Midbrain (tissue), 1 donor: ENCODE measurements at places on chromosomes 16 and 17.

- DNase-seq: no peak
Observed at GRCh38 chr17:6467567-6467966, 23.3 kb downstream of the PIMREG start.

DNA sequence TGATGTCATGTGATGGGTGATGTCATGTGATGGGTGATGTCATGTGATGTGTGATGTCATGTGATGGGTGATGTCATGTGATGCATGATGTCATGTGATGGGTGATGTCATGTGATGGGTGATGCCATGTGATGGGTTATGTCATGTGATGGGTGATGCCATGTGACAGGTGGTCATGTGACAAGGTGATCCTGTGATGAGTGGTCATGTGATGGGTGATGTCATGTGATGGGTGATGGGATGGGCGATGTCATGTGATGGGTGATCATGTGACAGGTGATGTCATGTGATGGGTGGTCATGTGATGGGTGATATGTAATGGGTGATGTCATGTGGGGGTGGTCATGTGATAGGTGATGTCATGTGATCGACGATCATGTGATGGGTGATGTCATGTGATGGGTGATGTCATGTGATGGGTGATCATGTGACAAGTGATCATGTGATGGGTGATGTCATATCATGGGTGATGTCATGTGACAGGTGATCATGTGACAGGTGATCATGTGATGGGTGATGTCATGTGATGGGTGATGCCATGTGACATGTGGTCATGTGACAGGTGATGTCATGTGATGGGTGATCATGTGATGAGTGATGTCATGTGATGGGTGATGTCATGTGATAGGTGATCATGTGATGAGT lies 17.2 kb downstream of the CD300LB start:
- no peak for DNase-seq

- DNase-seq: no peak
Observed at GRCh38 chr17:77437017-77437416, 296.2 kb downstream of the SEC14L1 start.

- no peak for DNase-seq
Observed at GRCh38 chr17:48347177-48347576, 82.8 kb downstream of the SKAP1 start.

- no peak for DNase-seq
Observed at GRCh38 chr16:87332150-87332549, 15.0 kb upstream of the C16orf95 start.

- no peak for DNase-seq
Observed at GRCh38 chr16:53085931-53086421, 31.2 kb downstream of the CHD9 start.

DNA sequence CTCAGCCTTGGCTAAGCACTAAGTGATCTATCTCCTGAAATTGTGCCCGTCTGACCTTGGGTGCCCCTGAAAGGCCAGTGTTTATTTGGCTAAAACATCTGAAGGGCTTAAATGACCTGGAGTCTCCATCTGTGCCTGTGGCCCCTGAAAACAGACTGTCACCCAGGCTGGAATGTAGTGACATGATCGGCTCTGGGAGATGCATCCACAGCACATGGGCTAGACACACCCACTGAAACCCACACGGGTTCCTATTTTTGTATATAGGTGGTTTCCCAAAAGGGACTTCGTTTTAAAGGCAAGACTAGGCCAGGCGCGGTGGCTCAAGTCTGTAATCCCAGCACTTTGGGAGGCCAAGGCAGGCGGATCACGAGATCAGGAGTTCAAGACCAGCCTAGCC lies 13.5 kb downstream of the CEP295NL start:
- no peak for DNase-seq

DNA sequence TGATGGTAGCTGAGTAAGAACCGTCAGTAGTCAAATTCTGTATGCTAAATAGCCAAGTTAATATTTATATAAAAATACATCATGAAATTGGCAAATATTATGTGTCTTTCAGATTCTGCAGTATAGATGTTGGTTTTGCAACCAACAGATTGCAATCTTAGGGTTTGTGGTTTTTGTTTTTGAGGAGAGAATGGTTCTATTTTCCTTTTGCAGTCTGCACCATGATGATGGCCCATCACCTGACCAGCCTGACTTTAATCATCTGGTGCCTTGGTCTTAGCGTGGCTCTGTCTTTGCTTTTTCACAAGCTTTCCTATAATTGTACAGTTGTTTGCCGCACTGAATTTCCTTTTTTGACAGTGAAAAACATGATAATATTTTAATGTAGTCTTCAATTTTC lies 50.7 kb downstream of the NUP93 start:
- no peak for DNase-seq

DNA sequence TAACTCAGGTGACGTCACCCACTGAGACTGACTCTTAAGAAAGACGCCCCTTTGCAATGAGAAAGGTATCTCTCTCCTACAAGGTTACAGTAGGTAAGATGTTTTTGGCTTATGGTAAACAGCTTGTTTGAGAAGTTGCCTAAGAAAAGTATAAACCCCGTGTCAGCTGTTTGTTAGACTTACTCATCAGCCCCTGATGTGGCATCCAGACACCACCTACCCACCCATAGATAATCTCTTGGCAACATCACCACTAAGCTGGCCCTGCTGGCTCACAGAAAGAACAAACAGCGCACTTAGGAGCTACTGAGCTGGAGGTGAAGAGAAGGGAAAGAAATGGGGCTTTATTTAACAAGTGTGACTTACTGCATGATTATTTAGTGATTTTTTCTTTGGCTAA lies 121.0 kb downstream of the PARN start:
- no peak for DNase-seq

GRCh38 chr17:77467521-77467920 lies 326.8 kb downstream of the SEC14L1 start:
- DNase-seq: no peak

DNA sequence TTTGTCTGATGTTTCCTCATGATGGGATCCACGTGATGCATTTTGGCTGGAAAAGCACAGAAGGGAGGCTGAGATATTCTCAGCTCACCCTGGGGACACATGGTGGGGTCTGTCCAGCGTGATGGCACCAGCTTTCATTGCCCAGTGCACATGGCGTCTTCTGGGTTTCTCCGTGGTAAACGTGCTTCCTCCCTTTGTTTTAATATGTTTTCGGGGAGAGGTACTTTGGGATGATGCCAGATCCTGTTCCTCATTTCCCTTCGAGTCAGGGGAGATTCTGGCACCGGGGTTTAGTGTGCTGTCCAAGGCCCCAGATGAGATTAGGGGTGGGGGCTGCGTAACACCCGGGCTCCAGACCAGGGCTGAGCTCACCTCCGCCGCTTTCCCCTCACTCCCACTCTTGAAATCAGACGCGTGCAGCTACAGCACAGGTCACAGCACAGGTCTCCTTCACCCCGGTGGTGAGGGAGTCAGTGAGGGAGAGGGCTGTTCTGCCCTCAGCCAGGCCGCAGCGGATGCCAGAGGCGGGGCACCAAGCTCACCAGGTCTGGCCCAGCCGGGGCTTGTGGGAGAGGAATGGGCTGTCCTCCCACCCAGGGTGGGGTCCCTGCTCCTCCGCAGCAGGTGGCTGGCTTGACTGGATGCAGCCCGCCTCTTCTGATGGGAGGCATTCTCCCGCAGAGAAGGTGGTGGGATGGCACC lies 33.9 kb downstream of the COX4I1 start:
- no peak for DNase-seq

DNA sequence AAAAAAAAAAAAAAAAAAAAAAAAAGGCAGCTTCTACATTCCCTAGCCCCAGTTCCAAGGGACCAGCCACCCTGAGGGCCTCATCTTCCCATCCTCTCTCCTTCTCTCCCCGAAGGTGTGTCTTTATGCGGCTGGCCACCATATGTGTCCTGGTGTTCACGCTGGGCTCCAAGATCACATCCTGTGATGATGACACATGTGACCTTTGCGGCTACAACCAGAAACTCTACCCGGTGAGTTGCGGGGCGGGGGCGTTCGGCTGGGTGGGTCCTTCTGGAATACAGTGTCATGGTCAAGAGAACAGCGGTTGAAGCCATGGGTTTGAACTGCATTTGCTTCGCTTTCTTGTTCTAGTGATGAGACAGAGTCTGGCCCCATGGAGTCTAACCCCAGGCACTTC lies 22.6 kb upstream of the COQ7 start:
- DNase-seq: no peak

DNA sequence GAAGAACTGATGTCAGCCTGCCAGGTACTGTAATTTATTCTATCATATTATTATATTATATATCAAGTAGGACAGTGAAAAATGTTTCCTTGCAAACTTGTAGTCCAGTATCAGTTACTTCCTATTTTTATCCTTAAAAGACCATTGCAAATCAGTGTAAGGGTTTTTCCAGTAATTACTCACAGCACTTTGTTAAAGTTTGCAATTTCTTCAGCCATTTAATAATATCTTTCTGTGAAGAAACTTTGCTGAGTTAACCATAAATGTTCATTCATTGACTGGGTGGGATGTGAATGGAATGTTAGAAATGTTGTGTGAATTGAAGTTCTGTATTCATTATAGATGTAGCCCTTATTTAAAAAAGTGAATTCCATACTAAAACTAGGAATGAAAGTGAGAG lies 26.7 kb downstream of the HAPSTR1 start:
- DNase-seq: no peak

- peak; percentile 64 for DNase-seq
Observed at GRCh38 chr17:59154292-59154720, 680 bp downstream of the SKA2 start.

DNA sequence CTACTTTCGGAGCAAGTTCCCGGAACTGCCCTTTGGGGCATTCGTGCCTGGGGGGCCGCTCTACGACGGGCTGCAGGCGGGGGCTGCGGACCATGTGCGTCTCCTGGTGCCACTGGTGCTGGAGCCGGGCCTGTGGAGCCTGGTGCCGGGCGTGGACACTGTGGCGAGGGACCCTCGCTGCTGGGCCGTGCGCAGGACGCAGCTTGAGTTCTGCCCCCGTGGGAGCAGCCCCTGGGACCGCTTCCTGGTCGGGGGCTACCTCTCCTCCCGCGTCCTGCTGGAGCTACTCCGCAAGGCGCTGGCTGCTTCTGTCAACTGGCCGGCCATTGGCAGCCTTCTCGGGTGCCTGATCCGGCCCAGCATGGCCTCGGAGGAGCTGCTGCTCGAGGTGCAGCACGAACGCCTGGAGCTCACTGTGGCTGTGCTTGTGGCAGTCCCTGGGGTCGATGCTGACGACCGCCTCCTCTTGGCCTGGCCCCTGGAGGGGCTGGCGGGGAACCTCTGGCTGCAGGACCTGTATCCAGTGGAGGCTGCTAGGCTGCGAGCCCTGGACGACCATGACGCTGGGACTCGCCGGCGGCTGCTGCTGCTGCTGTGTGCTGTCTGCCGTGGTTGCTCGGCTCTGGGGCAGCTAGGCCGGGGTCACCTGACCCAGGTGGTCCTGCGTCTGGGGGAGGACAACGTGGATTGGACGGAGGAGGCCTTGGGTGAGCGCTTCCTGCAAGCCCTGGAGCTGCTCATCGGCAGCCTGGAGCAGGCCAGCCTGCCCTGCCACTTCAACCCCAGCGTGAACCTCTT lies 3.6 kb downstream of the MIEF2 start:
- no peak for DNase-seq

DNA sequence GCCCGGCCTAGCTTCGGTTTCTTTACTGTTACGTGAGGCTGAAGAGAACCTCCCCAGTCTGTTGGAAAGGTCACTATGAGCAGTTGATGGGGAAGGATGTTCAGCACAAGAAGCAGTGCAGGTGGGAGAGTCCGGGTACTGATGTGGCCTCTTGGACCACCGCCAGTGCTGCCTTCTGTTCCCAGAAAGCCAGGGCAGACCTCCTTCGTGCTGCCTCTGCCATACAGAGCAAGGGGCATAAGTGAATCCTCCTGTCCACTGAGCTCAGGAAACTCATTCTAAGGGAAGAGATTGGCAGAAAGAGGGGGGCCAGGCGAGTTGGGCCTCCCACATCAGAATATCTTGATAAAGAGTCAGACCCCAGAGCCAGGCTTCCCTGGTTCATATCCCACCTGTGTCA lies 3.7 kb downstream of the PPP4C start:
- no peak for DNase-seq

DNA sequence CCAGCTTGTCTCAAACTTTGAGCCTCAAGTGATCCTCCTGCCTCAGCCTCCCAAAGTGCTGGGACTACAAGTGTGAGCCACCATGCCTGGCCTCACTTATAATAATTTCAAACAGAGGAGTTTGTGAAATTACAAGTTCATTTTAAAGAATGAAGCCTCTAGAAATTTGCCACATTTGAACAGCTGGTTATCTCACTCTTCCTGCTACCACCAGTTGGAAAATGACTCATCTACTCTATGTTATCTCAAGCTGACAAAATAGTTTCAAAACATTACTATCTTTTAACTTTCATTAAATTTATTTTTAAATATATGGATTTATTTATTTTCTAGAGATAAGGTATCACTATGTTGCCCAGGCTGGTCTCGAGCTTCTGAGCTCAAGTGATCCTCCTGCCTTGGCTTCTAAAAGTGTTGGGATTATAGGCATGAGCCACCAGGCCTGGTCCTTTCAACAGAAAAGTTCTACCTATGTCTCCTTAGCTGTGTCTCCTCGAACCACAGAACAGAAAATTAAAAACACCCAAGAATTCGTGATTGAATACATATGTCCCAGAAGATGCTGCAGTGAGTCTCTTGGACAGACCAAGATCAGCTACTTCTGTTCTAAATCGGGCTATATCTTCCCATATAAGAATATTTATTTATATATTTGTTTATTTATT lies 47.6 kb downstream of the MYH13 start:
- no peak for DNase-seq

DNA sequence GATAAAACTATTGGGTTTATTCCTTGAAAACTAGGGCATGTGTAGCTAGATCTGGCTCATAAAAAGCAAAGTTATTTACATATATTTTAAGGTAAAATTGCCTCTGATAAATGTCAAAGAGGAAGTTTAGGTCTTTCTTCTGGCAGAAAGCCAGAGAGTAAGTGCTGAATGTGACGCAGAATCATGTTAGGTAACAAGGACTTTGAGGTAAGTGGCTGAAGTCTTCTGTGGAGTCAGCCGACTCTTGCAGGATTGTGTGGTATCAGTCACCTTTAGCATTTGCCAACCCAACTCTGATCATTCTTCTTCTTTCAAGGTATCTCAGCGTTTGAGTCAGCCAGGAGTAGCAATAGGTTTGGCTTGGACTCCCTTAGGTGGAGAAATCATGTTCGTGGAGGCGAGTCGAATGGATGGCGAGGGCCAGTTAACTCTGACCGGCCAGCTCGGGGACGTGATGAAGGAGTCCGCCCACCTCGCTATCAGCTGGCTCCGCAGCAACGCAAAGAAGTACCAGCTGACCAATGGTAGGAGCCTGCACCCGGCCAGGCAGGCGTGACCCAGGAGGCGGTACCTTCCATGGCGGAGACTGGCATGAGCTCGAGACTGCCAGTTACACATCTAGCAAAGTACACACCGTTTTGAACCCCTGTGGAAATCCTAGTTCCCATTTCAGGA lies 37.9 kb downstream of the SIAH1 start:
- DNase-seq: no peak

DNA sequence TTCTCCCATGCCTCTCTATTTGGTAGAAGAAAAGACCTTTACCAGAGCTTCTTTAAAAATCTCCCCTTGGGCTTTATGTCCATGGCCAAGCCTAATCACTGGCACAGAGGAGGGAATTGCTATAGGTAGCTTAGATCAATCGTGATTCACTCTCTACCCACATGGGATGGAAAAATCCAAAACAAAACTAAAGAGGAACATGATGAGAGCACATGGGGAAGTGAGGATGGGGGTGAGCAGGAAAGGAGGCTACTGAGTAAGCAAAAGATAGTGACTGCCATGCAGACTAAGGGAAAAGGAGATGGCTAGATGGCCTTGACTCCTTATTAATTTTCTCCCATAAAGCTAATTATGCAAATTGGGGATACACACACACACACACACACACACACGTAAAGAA lies 201.2 kb downstream of the HS3ST3A1 start:
- DNase-seq: no peak

- DNase-seq: no peak
Observed at GRCh38 chr16:26212599-26212998, 520.8 kb downstream of the HS3ST4 start.
